ENCODE measurements at places on chromosomes 3 and 15.

- DNase-seq, result peak; percentile 34
Observed at GRCh38 chr3:195117978-195118581, 152.9 kb downstream of the XXYLT1 start.

DNA sequence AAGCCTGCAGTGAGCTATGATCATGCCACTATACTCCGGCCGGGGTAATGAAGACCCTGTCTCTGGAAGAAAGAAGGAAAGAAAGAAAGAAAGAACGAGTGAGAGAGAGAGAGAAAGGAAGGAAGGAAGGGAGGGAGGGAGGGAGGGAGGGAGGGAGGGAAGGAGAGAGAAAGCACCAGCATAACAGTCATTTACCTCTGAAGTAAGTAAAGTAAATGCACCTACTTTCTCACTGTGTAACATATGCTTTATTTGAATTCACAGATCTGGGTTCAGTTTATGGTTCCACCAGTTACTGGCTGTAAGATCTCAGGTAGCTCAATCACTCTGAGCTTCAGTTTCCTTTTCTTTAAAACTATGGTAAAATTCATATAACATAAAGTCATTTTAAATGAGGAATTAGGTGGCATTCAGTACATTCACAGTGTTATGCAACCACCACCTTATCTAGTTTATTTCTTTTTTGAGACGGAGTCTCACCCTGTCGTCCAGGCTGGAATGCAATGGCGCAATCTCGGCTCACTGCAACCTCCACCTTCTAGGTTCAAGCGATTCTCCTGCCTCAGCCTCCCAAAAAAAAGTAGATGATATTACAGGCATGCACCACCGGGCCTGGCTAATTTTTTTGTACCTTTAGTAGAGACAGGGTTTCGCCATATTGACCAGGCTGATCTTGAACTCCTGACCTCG is 16.1 kb upstream of the RAD54L2 start:
- no peak for DNase-seq

GRCh38 chr3:11143476-11143875 is 10.8 kb upstream of the HRH1 start:
- DNase-seq, result no peak

GRCh38 chr15:29692527-29692926 is 129.7 kb downstream of the TJP1 start:
- no peak for DNase-seq

DNA sequence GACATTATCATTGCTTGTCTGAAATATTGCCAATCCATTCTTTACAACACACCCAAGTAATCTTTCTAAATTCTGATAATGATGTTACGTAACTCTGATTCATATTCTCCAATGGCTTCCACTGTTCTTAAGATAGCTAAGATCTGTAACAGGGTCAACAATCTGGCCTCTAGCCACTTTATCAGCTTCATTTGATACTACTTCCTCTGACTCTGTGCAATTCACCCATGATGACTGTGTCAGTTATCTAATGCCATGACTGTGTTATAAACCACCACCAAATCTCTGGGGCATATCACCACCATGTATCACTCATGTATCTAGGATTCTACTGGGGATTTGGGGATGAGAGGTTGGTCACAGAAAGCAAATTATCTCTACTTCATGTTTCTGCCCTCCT is 44.0 kb downstream of the CD200 start:
- no peak for DNase-seq

DNA sequence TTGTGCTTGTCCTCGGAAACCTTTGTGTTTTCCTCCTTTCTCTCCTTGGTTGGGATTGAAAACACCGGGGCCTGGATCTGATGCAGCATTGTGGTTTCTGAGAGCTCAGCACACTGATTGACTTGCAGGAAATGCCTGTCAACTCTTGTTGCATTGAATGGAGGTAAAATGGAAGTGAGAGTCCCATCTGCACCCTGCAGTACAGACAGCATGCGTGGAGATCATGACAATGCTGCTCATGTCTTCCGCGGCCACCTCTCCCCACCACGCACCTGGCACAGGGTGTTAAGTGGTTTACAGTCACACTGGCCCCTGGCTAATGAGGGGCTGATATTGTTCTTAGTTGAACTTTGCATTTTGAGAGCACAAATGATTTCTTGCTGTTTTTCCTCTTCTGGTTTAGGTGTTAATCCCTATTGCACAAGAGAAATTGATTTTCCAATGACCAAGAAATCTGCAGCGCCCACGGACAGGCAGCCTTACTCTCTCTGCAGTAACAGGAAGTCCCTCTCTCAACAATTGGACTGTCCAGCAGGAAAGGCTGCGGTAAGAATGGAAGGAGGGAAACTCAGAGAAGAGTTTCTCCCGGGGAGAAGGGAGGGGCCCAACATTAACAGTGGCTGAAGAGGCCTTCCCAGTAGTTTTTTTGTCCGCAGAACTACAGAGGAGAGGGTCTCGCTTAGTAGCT is 58.5 kb downstream of the STARD5 start:
- no peak for DNase-seq

- DNase-seq, result no peak
Observed at GRCh38 chr3:114394551-114394950, 100.7 kb downstream of the TIGIT start.

- DNase-seq, result no peak
Observed at GRCh38 chr15:75696854-75697259, 15.8 kb downstream of the CSPG4 start.

DNA sequence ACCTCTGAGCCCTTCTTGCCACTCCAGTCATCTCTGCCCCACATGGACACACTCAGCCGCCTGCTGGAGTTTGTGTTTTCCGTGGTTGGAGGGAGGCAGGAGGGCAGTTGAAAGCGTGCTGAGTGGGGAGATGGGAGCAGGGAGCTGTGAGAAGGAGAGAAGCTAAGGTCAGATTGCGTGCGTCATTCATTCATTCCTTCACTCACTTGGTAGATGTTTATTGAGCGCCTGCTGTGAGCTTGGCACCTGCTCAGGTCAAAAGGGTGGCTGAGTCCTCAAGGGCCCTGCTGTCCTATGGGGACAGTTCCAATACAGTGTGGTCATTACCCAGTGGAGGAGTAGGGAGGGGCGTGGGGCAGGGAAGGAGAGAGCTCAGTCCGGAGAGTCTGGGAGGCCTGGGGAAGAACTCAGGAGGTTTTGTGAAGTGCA is 23.5 kb downstream of the LIMD1 start:
- no peak for DNase-seq

GRCh38 chr3:112390783-112391641 is 58.1 kb downstream of the CD200 start:
- DNase-seq, result no peak

DNA sequence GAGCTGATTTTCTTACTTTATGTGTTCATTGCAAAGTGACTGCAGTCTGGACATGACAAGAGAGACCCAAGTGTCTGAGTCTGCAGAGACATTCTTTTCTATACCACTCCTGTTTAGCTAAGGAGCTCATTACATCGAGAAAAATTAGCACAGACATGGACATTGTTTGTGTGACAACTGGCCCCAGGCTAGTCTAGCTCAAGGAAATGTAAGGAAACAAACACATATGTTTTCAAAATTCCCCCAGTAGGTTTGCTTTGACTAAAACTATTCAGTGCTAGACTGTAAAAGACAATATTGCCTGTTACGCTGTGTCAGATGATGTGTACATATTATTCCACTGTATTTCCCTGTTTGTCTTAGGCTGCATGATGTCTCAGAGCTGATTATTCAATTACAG is 40.9 kb downstream of the TPRG1 start:
- no peak for DNase-seq

- no peak for DNase-seq
Observed at GRCh38 chr3:95810462-95810861, 1003.9 kb upstream of the EPHA6 start.

- no peak for DNase-seq
Observed at GRCh38 chr3:140552403-140552802, 125.5 kb upstream of the TRIM42 start.

DNA sequence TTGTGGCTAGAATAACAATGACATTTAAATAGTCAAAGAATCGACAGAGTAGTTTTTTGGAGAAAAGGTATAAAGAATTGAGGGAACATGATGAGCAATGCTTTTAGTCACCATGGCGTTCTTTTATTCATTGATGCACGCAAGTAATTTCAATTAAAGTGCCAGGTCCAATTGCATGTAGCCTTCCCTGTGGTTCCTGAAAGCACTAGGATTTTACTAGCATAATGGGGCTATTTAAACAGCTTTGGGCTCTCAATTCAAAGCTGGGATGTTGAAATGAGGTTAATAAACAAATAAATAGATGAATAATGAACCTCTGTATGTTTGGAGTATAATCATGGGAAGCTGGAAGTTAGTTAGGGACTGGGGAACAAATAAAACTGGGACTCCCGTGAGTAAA is 121.2 kb upstream of the GAP43 start:
- DNase-seq, result no peak

GRCh38 chr15:52540374-52541012 is 11.8 kb upstream of the MYO5A start:
- DNase-seq, result no peak

DNA sequence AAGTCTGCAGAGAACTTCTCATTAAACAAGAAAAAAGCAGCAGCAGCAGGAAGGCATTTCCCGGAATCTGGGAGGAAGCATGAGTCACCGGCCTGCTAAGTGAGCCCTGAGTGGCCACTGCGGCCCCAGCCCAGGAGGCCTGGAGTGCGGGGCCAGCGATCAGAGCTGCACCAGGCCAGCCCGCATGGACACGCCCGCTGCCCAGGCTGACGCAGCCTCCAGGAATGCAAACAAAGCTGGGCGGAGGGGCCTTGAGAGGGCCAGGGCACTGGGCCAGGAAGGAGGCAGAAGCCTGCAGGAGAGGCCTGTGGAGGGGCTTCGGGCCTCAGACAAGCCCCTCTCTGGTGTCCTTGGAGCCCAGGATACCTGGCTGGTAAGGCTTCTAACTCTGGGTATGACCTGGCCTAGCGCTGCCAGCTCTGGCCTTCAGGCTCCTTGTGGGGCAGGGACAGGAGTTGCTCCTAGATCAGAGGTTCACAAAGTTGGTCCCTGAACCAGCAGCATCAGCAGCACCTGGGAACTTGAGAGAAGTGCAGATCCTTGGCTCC is 101.2 kb downstream of the SMAD6 start:
- DNase-seq, result peak; percentile 86

DNA sequence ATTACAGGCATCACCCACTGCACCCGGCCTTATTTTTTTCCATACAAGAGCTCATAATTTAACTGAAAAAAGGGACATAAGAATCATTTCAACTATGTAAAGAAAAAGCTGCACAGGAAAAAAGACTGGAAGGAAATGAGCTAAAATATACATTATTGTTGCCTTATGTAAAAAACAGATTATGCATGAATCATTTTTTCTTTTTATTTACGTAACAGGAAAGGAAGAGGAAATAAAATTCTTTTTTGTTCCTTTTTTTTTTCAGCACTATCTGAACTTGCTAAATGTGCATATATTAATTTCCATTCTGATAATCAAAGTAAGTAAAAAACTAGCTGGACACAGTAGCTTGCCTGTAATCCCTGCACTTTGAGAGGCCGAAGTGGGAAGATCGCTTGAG is 12.1 kb downstream of the KIF9 start:
- DNase-seq, result no peak

GRCh38 chr3:64355401-64355807 is 130.1 kb upstream of the PRICKLE2 start:
- no peak for DNase-seq

- DNase-seq, result no peak
Observed at GRCh38 chr3:89405176-89405575, 297.8 kb downstream of the EPHA3 start.

GRCh38 chr15:35784745-35785144 is 238.8 kb upstream of the DPH6 start:
- no peak for DNase-seq

GRCh38 chr15:79004336-79004735 is 59.5 kb upstream of the CTSH start:
- DNase-seq, result no peak

DNA sequence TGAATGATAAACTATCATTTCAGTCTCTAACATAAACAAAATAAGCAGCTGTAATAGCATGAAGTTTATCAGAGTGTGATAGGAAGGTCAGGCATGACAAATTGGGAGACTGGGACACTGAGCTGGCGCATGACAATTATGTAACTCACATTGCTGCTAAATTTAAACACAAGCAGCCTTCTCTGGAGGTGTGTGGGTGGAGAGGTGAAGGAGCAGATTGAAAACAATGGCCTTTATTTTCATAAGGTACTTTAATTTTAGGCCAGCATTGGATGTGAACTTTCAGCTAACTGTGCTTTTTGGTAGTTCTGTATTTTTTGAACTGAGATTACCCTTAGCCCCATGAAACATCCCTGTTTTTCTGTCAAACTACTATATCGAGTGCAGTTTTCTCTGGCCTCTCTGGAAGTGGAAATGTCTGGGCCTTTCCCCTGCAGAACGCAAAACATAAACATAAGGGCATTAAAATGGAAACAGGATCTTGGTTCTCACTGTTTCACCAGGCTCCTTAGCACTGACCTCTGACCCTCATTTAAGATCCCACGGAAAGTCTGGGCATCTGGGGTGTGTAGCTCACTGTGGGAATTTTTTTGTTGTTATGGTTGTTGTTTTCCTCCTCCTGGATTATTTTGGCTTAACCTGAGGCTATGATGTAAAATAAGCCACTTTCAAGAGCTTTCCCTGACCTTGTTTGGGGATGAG is 160.1 kb upstream of the DPH6 start:
- no peak for DNase-seq

Data from colonic mucosa (tissue), 4 donors.